ENCODE measurements at places on chromosomes 2 and 18. TPM values are rescaled to one million over a fixed set of nuclear protein-coding genes. Genes with fewer than 3 reads are reported as not detected.

GRCh38 chr18:8361941-8362471 lies 247.2 kb upstream of the RAB12 start:
- no peak for DNase-seq

- DNase-seq = no peak
These were observed 53.7 kb upstream of the SLC4A10 start for GRCh38 chr2:161570424-161571050.

- no peak for DNase-seq
These were observed 29.3 kb downstream of the MEX3C start for GRCh38 chr18:51168026-51168742.

- DNase-seq = no peak
These were observed 529.7 kb upstream of the FANCL start for GRCh38 chr2:58770846-58771245.

BUB1 gene
- 26.6 TPM for polyA plus RNA-seq

RAMP1 gene
- polyA plus RNA-seq = 7.3 TPM

CD8A gene
- polyA plus RNA-seq = 0.45 TPM
